ENCODE measurements at places on chromosomes 7 and 10. TPM values are rescaled to one million over a fixed set of nuclear protein-coding genes. Genes with fewer than 3 reads are reported as not detected.

The ANXA8L1 gene
- total RNA-seq, result 0.17 TPM

The MICALL2 gene
- 18.1 TPM for total RNA-seq

The KCNMA1 gene
- 70.6 TPM for total RNA-seq

The IFIT1 gene
- total RNA-seq, result 40.8 TPM

The GATA3 gene
- total RNA-seq, result not detected

The FAM25G gene
- not detected for total RNA-seq

The STEAP4 gene
- under 0.01 TPM for total RNA-seq

The PTF1A gene
- total RNA-seq, result not detected

The PROSER2 gene
- 1.2 TPM for total RNA-seq

The ANKRD7 gene
- total RNA-seq, result 1.6 TPM

The VGF gene
- total RNA-seq, result not detected

The PIK3CG gene
- not detected for total RNA-seq

The GLI3 gene
- 4.9 TPM for total RNA-seq

The CRTAC1 gene
- not detected for total RNA-seq

The CLCN1 gene
- total RNA-seq, result not detected

The VSTM2A gene
- not detected for total RNA-seq

The GRM8 gene
- not detected for total RNA-seq

The LRRN3 gene
- total RNA-seq, result 1.4 TPM

The RNF32 gene
- total RNA-seq, result 1.3 TPM

The SRRM3 gene
- 0.94 TPM for total RNA-seq

The DYNC1I1 gene
- 0.17 TPM for total RNA-seq

The IGFBP3 gene
- total RNA-seq, result 21.3 TPM

The TSPAN15 gene
- 2.1 TPM for total RNA-seq

The ST8SIA6 gene
- total RNA-seq, result not detected

The TRIL gene
- 2.1 TPM for total RNA-seq

The HSPB1 gene
- 25.8 TPM for total RNA-seq

The BLNK gene
- total RNA-seq, result 0.09 TPM

The ANKRD2 gene
- total RNA-seq, result 0.16 TPM

The THSD7A gene
- 1.1 TPM for total RNA-seq

The OAT gene
- total RNA-seq, result 144 TPM

The ASZ1 gene
- not detected for total RNA-seq

The TMEM196 gene
- total RNA-seq, result not detected

The CRYGN gene
- 0.47 TPM for total RNA-seq

The NUTM2A gene
- total RNA-seq, result 0.34 TPM

The FGL2 gene
- total RNA-seq, result 170 TPM

The PSPH gene
- 22.1 TPM for total RNA-seq

The CDC14C gene
- 0.09 TPM for total RNA-seq

Data from bronchial smooth muscle cell (primary cell).